ENCODE measurements at places on chromosomes 1 and 21. TPM values are rescaled to one million over a fixed set of nuclear protein-coding genes. Genes with fewer than 3 reads are reported as not detected.

Gene OR2T11
- total RNA-seq: not detected

Gene CD5L
- total RNA-seq: not detected

DNA sequence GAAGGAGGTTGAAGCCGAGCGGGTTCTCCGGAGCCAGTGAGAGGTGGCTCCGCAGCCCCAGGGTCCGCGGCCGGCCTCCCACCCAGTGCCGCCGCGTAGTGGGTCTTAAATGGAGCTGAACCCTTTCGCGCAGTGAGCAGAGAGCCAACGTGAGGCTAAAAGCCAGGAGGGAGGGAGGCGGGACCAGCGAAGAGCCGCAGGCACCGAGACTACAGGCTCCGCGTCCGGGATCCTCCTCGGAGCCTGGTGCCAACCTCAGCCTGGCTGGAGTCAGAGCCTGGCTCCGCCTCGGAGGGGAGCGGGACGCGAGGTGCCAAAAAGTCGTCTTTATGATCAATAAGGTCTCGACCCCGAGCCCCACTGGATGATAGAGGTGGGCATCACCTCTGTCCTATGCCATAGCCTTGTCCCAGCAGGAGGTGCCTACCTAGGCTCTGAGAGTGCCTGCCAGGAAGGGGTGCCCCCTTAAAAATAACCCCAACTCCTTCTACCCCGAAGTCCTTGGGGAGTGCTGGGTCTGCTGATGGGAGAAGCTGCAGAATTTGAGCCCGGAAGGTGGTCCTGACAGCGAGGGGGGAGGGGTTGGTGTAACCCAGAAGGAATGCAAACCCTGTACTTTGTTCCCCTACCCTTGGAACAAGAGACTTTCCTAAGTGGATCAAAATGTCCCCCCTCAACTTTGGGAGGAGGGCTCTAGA is 1.6 kb downstream of the IGSF21 start:
- H3K4me3 ChIP-seq: no peak overlapping the region
- DNase-seq: no peak
- H3K36me3 ChIP-seq: no peaks in the 10 kb centered on the region
- no peak overlapping the region for H3K27ac ChIP-seq

DNA sequence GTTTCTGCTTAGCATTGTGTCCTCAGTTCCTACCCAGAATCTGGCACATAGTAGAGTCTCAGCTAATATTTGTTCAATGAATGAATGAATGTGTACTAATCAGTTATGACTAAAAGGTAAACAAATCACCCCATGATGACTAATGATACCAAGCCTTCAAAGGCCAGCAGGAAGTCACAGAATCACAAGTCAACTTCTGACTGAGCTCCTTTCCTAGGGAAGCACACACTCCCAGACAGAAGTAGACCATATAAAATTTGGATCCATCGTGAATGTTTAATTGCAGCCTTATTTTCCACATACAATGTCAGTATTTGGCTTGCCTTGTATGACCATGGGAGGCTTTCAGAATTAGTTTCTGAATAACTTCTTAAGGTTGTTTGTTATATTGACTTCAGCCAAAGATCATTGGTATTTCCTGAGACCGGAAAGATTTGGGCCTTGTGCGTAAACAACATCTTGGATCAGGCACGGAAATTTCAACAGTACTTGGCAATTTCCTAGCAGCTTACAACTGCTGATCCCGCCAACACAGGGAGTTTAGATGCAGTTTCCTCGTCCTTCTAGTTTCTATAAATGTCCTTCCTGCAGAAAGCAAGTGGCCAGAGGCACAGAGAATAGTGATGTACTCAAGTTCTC is 185.9 kb upstream of the ATP1B1 start:
- H3K27ac ChIP-seq: no peak overlapping the region
- no peak overlapping the region for H3K4me3 ChIP-seq
- peaks cover 8% of the 10 kb centered on the region for H3K27me3 ChIP-seq
- H3K4me1 ChIP-seq: peaks cover 13% of the 10 kb centered on the region

DNA sequence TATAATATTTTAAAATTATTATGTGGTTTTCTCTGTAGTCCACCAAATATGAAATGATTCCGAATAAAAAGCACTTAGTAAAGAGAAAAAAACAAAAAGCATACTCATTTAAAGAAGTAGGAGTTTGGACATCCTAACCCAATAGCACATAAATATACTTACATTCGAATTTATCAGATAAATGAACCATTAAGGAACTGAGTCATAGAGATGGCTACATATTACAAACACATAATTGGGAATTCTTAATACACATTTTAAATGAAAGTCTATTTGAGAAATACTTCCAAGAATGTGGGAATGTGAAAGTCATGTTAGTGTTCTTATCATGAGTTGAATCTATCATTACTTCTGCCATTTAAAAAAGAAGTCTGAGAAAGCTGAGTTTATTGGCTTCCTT is 75.0 kb downstream of the USP24 start:
- H3K36me3 ChIP-seq: peaks cover 29% of the 10 kb centered on the region
- no peaks in the 10 kb centered on the region for H3K27me3 ChIP-seq
- no peak overlapping the region for H3K4me3 ChIP-seq
- peaks cover 22% of the 10 kb centered on the region for H3K4me1 ChIP-seq

GRCh38 chr21:43924421-43925095 is 59.5 kb downstream of the AGPAT3 start:
- DNase-seq: no peak
- H3K27me3 ChIP-seq: no peaks in the 10 kb centered on the region
- peaks cover 9% of the 10 kb centered on the region for H3K36me3 ChIP-seq
- peaks cover 29% of the 10 kb centered on the region for H3K4me1 ChIP-seq
- no peak overlapping the region for H3K27ac ChIP-seq

All from activated CD8-positive, alpha-beta memory T cell treated with anti-CD3 and anti-CD28 coated beads, Interleukin-2, amount 10 ng/mL, durations not matched to agents 7 days and 5 days (primary cell).